Peyer's patch (tissue), 4 donors: ENCODE measurements at places on chromosomes 5 and 9. TPM values are rescaled to one million over a fixed set of nuclear protein-coding genes. Genes with fewer than 3 reads are reported as not detected.

- DNase-seq, result no peak
- no peaks in the 10 kb centered on the region for H3K4me1 ChIP-seq
These were observed 139.0 kb downstream of the ARHGEF28 start for GRCh38 chr5:73764996-73765395.

The PIP5KL1 gene
- 2.5 TPM for total RNA-seq

DNA sequence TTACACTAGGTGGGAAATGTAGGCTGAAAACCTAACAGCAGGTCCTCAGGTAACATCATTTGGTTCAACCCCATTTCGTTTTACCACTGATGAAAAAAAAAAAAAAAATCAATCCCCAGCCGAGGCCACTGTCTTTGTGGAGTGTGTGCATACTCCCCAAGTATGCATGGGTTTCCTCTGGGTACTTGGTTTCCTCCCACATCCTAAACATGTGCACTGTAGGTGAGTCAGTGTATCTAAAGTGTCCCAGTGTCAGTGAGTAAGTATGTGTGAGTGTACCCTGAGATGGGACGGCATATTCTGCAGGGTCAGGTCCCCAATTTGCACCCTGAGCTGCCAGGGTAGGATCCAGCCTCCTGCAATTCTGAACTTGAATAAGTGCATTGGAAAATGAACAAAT lies 966.5 kb upstream of the DMAC1 start:
- no peaks in the 10 kb centered on the region for H3K27me3 ChIP-seq
- no peak overlapping the region for H3K27ac ChIP-seq
- no peaks in the 10 kb centered on the region for H3K36me3 ChIP-seq
- H3K4me3 ChIP-seq, result no peak overlapping the region

- no peak overlapping the region for H3K4me3 ChIP-seq
- DNase-seq, result no peak
- H3K4me1 ChIP-seq, result no peaks in the 10 kb centered on the region
These were observed 131.5 kb downstream of the MTX3 start for GRCh38 chr5:79859588-79859987.

GRCh38 chr9:132410642-132411041 lies 631 bp downstream of the CFAP77 start:
- no peak overlapping the region for H3K27ac ChIP-seq
- no peaks in the 10 kb centered on the region for H3K36me3 ChIP-seq
- no peak for DNase-seq
- H3K4me3 ChIP-seq, result peak overlapping the region; percentile 52

GRCh38 chr5:58794875-58795274 lies 212.0 kb downstream of the RAB3C start:
- no peak overlapping the region for H3K4me3 ChIP-seq
- no peaks in the 10 kb centered on the region for H3K36me3 ChIP-seq
- DNase-seq, result no peak
- H3K27ac ChIP-seq, result no peak overlapping the region
- no peaks in the 10 kb centered on the region for H3K27me3 ChIP-seq

The RANBP3L gene
- total RNA-seq, result not detected

DNA sequence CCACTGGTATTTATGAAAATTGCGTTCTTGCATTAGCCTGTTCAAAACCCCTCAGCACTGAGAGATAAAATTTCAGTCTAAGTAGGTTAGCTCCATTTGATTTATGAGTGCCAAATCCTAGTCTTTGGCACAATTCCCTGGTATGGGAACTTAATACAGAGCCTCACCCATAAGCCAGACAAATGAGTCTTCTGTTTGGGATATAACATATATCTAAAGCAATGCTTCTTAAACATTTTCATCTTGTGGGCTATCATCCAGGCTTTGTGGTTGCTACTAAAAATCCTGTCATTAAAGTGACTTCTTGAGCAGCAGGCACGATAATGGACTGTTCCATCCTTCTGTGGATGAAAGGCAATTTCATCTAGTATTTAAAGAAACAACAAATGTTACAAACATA lies 419.5 kb upstream of the ACTBL2 start:
- H3K27ac ChIP-seq, result no peak overlapping the region
- no peak for DNase-seq
- no peaks in the 10 kb centered on the region for H3K27me3 ChIP-seq
- H3K36me3 ChIP-seq, result no peaks in the 10 kb centered on the region

DNA sequence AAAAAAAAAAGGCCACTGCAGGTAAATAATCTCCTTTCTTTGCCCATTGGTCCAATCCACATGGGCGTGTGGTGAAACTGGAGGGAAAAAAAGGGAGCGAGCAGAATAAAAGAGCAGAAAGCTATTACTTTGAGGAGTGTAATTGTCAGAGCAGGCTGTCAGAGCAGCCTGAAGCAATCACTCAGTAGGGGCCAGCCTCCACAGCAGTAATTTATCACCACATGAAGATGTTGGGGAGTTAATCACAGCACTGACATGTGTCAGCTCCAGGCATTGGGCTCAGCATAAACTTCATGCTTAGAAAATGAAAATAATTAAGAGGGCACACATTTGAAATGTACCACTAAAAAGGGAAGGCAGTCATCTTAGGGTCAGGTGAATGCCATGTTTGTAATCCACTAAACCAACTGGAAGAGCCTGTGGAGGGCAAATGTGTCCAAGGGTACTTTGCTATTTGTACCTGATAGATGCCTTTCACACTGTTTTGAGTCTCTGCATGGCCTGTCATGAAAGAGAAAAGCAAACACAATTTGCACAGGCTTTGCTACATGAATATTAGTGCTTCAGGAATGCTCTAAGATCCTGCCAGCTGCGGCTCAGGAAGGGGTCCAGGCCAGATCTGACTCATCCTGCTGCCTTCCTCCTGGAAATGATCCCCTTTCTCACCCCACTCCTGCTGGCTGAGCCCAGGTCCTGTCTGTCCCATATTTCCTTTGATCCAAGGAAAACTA lies 2.9 kb upstream of the PTGER4 start:
- H3K27ac ChIP-seq, result no peak overlapping the region
- H3K27me3 ChIP-seq, result no peaks in the 10 kb centered on the region
- no peaks in the 10 kb centered on the region for H3K4me1 ChIP-seq
- H3K36me3 ChIP-seq, result no peaks in the 10 kb centered on the region
- no peak overlapping the region for H3K4me3 ChIP-seq

DNA sequence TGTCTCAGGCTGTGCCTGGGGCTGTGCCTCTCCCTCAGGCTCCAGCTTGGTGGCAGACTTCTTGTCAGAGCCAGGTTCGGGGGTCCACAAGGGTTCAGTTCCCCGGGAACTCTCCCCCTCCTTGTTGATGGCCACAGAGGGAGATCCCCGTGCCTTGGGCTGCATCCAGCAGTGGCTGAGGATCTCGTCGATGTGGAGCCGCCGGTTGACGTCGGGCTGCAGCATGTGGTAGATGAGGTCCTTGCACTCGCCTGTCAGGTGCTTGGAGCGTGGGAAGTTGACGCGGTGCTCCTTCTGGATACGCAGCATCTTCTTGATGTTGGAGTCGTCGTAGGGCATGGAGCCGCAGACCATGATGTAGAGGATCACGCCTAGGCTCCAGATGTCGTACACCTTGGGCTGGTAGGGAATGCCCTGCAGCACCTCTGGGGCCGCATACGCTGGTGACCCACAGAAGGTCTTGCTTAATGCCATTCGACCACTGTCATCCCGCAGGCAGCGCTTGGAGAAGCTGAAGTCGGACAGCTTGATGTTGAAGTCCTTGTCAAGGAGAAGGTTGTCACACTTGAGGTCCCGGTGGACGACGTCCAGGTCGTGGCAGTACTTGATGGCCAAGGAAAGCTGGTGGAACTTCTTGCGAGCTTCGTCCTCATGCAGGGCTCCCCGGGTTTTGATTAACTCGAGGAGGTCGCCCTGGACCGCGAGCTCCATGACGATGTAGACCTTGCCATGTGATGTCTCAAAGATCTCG lies 752 bp downstream of the TSSK1B start:
- H3K27ac ChIP-seq, result no peak overlapping the region
- H3K27me3 ChIP-seq, result no peaks in the 10 kb centered on the region
- no peak for DNase-seq
- H3K36me3 ChIP-seq, result no peaks in the 10 kb centered on the region
- no peak overlapping the region for H3K4me3 ChIP-seq

The EQTN gene
- 1.9 TPM for total RNA-seq

- H3K36me3 ChIP-seq, result no peaks in the 10 kb centered on the region
- no peaks in the 10 kb centered on the region for H3K4me1 ChIP-seq
- no peak overlapping the region for H3K27ac ChIP-seq
- no peaks in the 10 kb centered on the region for H3K27me3 ChIP-seq
- no peak for DNase-seq
These were observed 37.1 kb upstream of the FAT2 start for GRCh38 chr5:151628112-151628823.

- no peaks in the 10 kb centered on the region for H3K4me1 ChIP-seq
- no peak for DNase-seq
- H3K36me3 ChIP-seq, result no peaks in the 10 kb centered on the region
- no peak overlapping the region for H3K4me3 ChIP-seq
These were observed 3.5 kb downstream of the TXNDC8 start for GRCh38 chr9:110334183-110334582.

GRCh38 chr9:23120630-23121029 lies 674.0 kb downstream of the DMRTA1 start:
- H3K27me3 ChIP-seq, result no peaks in the 10 kb centered on the region
- no peak for DNase-seq
- H3K4me3 ChIP-seq, result no peak overlapping the region
- H3K27ac ChIP-seq, result no peak overlapping the region

DNA sequence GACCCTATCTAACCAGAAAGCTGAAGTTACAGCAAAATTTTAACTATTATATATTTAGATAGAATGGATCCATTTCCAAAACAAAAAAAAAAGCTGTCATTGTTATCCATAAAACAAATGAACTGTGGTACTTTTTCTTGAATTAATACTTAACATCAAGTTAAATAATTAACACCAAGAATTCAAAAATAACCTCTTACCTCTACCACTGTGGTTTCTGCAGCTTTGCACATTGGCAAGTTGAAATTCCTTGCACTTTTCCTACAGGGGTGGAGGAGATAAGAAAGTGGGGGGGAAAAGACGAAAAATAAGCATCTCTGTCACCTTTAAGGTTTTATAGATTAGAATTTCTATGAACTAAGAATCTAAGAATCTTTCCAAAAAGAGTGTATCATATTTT lies 30.0 kb downstream of the OXCT1 start:
- no peak for DNase-seq
- no peaks in the 10 kb centered on the region for H3K27me3 ChIP-seq
- no peaks in the 10 kb centered on the region for H3K36me3 ChIP-seq

- peak; percentile 65 for DNase-seq
- no peaks in the 10 kb centered on the region for H3K4me1 ChIP-seq
- no peaks in the 10 kb centered on the region for H3K27me3 ChIP-seq
- peak within 1 kb of the TSS; percentile 27 for H3K27ac ChIP-seq
These were observed at the start of gene CCNJL for GRCh38 chr5:160312134-160312959. Gene CCNJL (minus strand): TSS chr5:160312564. CDS start chr5:160311923, 641 bp downstream.

The SLC1A1 gene
- total RNA-seq, result 96.9 TPM

The C5orf58 gene
- total RNA-seq, result not detected

- H3K4me3 ChIP-seq, result no peak overlapping the region
- no peak for DNase-seq
- H3K36me3 ChIP-seq, result no peaks in the 10 kb centered on the region
These were observed 195.0 kb downstream of the KIAA0825 start for GRCh38 chr5:94423411-94423810.

The PCYOX1L gene
- total RNA-seq, result 6.0 TPM
